ENCODE measurements at places on chromosomes 4 and X.

DNA sequence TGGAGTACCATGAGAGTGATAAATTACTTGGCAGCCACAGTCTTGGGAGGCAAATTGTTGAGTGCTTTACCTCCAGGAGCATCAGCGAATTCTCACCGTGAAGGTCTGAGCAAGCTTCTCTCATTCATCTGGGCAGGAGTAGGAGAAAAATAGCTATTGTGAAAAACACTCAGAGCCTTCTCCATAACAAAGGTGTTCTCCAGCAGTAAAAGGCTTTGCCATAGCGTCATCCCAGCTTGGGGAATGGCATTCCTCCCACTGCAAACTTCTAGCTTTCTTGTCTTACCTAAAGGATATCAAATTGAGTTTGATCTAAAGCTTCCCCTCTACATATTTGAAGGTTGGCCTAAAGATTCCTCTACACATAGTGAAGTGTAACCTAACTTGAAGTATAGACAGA lies 29.8 kb upstream of the MAGEA11 start:
- DNase-seq, result no peak

- DNase-seq, result no peak
Observed at GRCh38 chr4:101190751-101191150, 156.6 kb downstream of the PPP3CA start.

DNA sequence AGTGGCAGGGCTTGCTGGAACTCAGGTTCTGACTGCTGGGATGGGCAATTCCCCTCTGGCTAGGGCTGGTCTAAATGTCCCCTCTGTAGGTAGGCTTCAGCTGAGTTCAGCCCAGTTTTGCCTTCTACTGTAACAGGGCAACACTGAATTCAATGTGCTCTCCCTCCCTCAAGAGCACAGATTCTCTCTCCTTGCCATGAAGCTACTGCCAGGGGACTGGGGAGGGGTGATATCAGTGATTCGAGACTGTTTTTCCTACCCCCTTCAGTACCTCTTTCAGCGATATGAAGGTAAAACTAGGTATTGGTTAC lies 23.4 kb upstream of the STPG2 start:
- no peak for DNase-seq

- no peak for DNase-seq
Observed at GRCh38 chr4:137300776-137301175, 231.5 kb downstream of the PCDH18 start.

Data from suprapubic skin (tissue), 4 donors.